Activated B cell treated with CpG ODN at 0.5 μM for 24 hours (primary cell): ENCODE measurements at places on chromosomes 2 and 18. TPM values are rescaled to one million over a fixed set of nuclear protein-coding genes. Genes with fewer than 3 reads are reported as not detected.

DNA sequence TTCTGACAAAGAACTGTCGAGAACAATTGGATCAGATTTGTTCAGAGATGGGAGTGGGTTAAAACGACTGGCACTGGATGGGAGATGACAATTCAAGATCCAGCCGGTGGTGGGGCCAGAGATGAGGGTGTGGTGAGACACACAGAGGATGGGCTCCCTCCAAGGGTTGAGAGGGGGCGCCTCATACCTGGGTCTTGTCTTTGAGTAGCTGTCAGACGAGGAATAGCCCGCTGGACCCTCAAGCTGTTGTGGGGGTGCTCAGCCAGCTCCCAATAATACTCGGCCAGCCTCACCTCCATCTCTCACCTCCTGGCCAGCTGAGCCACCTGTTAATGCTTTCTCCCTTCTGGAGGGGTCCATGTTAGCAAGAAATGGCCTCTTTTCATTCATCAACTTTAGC is 14.0 kb downstream of the INPP5D start:
- H3K27ac ChIP-seq = no peak overlapping the region
- H3K36me3 ChIP-seq = peaks cover 29% of the 10 kb centered on the region
- H3K27me3 ChIP-seq = no peaks in the 10 kb centered on the region
- H3K4me3 ChIP-seq = no peak overlapping the region

DNA sequence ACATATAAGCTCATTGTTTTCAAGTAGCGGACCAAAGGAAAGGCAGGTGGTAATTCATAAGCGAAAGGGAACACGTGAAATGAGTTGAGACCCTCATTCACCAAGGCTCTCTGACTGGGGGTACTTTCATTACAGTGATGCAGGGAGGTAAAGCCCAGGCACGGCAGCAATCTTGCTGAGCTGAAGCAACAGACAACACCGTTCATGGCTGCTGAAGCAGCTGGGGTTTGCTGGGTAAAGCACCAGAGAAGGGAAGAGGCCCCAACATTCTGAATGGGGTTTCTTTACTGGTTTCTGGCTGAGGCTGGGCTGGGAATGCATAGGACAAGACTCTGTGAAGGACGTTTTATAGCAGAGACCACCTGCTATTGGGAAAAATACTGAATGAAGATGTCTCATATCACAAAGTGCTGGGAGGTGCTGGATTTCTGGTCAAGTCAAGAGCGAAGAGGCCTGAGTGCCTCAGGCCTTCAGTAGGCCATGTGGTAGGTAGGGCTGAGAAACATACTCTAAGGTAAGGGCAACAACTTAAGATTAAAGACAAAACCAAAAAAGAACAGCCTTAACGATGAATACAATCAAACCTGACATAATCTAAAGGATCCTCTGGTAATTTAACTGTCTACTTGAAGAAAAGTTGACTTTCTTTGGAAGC is 324.7 kb upstream of the PIK3C3 start:
- DNase-seq = no peak
- H3K36me3 ChIP-seq = no peaks in the 10 kb centered on the region
- no peak overlapping the region for H3K4me3 ChIP-seq

DNA sequence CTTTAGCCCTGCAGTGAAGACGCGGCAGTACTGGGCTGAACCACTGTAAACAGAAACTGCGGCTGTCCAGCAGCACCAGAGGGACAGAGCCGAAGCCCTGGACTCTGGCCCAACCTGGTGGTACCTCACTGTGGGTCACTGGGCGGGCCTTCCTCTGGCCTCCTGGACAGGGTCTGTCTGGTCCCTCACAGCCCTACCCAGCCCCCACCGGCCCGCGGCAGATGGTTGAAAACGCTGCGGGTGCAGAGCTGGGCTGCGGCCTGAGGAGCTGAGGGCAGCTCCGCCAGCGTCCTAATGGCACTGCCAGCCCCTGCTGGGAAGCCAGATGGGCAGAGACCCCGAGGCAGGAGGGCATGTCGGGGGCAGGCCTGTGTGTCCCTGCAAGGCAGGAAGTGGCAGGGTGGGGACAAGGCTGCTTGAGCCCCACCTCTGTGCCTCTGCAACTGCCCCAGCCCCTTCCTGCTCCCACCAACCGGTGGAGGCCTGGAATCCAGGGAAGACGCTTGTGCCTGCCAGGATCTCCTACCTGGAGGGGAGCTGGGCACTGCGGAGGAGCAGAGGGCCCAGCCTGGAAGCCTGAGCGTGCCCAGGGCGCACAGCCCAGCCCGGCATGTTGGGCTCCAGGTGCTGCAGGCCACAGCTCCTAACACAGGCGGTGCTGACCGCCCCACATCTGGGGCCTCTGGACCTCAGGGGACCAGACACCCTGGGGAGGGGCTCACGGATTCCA is 36.3 kb downstream of the HS6ST1 start:
- DNase-seq = no peak
- no peaks in the 10 kb centered on the region for H3K27me3 ChIP-seq
- H3K4me1 ChIP-seq = peaks cover 44% of the 10 kb centered on the region
- no peak overlapping the region for H3K4me3 ChIP-seq
- no peak overlapping the region for H3K27ac ChIP-seq
- peaks cover 7% of the 10 kb centered on the region for H3K36me3 ChIP-seq

GRCh38 chr2:70089220-70089982 is 2.1 kb downstream of the PCBP1 start:
- DNase-seq = no peak
- H3K27me3 ChIP-seq = no peaks in the 10 kb centered on the region
- H3K27ac ChIP-seq = peak overlapping the region; percentile 100

DNA sequence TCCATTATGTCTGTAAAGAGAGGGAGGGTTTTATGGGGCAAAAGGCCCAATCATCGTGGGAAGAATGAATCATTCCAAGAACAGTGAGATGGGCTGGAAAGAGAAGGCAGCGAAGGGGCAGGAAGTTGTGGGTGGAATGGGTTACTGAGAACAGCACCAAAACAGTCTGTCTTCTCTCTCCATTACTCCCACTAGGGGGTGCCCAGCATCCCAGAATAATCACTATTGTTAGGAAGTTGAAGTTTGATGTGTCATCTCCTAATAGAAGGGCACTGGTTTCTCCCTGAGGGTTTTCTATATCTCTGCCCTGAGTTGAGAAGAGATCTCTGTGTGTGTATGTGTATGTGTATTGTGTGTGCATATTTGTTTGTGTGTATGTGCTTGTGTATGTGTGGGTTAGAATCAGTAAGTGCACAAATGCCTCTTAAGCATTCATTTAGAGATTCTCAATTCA is 76.6 kb upstream of the MAP4K3 start:
- H3K27ac ChIP-seq = no peak overlapping the region
- no peaks in the 10 kb centered on the region for H3K27me3 ChIP-seq
- H3K36me3 ChIP-seq = no peaks in the 10 kb centered on the region
- H3K4me1 ChIP-seq = peaks cover 19% of the 10 kb centered on the region
- no peak overlapping the region for H3K4me3 ChIP-seq
- DNase-seq = no peak

DNA sequence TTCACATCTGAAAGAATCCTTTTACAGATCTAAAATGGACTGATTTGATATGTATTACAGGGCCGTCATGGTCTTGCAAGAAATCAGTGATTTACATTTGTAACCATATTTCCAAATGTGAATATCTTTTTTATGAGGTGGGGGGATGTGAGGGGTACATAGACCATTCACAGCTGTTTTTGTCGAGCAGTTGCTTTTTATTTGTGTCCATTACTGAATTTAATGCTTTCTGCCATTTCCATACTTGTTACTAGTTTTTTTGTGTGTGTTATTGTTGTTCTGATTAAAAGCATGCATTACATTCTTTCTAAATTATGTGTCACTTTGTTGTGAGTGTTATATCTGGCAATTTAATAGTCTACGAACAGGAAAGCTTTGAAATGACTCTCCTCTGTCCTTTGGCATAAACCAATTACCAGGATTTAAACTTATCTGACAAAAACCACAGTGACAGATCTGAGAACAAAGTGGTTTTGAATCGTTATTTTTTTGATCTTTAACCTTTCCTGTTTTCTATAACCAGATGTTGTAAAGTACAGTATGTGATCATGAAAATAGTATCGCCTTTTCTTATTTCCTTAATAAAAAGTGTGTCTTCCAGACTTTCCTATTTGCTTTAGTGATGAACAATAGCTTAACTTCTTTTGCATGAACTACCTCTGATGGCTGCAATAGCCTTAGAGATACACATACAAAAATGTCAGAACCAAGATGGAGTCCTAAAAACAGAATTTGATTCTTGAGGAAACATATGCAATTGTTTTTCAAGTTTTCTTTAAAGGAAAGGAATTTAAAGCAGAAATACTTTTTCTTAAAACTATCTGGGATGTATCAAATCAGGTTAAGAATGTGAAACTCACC is 354.2 kb upstream of the ACVR2A start:
- H3K27me3 ChIP-seq = peaks cover 2% of the 10 kb centered on the region
- H3K4me1 ChIP-seq = no peaks in the 10 kb centered on the region
- H3K4me3 ChIP-seq = no peak overlapping the region
- no peak overlapping the region for H3K27ac ChIP-seq
- H3K36me3 ChIP-seq = no peaks in the 10 kb centered on the region

DNA sequence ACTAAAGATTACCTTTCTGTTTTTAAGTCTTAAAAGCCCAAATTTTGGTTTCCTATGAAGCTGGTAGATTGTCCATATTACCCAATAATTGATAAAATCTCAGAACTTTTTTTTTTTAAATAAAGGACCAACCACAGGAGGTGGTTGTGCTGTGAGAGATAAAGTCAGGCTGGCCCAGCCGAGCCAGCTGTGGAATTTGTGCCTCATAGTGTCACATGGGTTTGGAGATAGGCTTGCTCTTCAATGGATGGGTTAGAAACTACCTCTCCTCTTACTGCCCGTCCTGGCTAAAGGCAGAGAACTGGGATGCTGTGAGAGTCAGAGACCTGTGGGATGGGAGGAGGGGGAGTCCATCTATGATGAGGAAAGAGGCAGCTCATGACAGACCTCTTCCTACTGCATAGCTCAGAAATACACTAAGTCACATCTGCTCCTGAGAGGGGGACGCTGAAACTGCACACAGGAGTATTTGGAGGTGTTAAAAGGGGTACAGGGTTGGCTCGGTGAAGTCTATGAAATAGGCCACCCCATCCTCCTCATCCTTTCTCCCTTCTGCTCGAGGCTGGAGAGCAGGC is 99.7 kb upstream of the MGAT4A start:
- no peak overlapping the region for H3K27ac ChIP-seq
- H3K27me3 ChIP-seq = no peaks in the 10 kb centered on the region
- DNase-seq = no peak
- H3K4me3 ChIP-seq = no peak overlapping the region

Gene UGT1A4
- not detected in 2 replicates for total RNA-seq

Gene TUBA3E
- not detected in 2 replicates for total RNA-seq
